HepG2 (cell line): ENCODE measurements at places on chromosomes 2 and 18. TPM values are rescaled to one million over a fixed set of nuclear protein-coding genes. Genes with fewer than 3 reads are reported as not detected.

The PRKCE gene
- 1.0 and 1.6 TPM in 2 replicates for polyA plus RNA-seq

The UGT1A5 gene
- not detected in 2 replicates for polyA plus RNA-seq

The CD8B2 gene
- not detected in 2 replicates for polyA plus RNA-seq

The TDRD15 gene
- polyA plus RNA-seq = 0.07 and 0.12 TPM in 2 replicates

The ZC3H6 gene
- polyA plus RNA-seq = 0.71 TPM in 2 replicates

The ALPI gene
- polyA plus RNA-seq = 0.03 TPM in 1 of 2 replicates, not detected in the other

The CD8A gene
- 0.09 TPM in 2 replicates for polyA plus RNA-seq

The COL6A3 gene
- polyA plus RNA-seq = 0.01 and 0.03 TPM in 2 replicates

The CFLAR gene
- 37.3 and 43.8 TPM in 2 replicates for polyA plus RNA-seq
